ENCODE measurements at places on chromosomes 12 and 14.

GRCh38 chr14:101721111-101721510 is 40.4 kb upstream of the PPP2R5C start:
- no peak for DNase-seq

DNA sequence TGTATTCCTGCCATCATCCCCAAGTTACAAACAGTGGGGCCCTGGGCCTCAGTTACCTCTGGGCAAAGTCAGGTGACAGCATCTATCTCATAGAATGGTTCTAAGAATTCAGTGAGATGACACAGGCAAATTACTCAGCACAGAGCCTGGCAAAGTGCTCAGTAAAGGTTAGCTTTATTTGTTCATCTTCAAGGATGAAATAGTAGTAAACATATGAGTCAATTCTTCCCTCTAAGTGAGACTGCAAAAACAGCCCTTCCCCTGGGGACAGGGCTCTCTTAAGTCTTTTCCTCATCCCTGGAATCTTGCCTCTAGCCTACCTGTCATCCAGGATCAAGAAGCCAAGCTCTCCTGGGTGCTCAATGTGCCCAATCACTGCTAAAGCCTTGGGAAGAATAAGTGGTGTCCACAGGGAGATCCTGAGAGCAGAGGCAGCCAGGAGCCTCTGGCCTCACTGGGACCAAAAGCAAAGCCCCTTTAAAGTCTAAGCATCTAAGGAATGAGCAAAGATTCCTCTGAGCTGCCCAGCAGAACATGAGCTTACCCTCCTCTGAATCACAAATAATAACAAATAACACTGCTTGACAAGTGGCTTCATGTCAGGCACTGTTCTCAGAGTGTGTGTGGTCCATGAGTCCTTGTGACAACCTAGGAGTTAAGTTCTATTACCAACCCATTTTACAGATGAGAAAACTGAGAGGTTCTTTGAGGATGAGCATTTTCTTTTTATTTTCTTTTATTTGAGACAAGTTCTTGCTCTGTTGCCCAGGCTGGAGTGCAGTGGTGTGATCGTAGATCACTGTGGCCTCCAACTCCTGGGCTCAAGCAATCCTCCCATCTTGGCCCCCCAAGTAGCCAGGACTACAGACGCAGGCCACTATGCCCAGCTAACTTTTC is 12.1 kb downstream of the NUAK1 start:
- DNase-seq: no peak

DNA sequence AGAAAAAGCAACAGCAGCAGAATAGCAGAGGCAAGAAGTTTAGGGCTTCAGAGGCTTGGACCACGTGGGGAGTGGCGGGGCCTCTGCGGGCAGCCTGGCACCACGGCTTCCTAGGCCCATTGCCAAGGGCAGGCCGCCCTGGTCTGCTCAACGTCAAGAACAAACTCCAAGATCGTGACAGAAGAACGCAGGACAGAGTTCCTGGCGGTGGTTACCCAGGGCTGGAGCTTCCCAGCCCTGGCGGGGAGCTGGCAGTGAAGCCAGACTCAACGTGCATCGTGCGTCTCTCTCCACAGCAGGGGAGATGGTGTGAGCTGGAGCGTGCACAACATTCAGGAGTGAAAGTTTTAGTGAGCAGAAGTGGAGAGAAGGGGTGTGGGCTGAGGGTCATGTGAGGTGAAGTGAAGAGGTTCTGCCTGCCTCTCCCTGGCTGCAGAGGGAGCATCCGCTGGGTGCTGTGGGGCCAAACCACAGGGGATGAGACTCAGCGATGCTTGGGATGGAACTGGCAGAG is 13.9 kb upstream of the CACNA2D4 start:
- no peak for DNase-seq

DNA sequence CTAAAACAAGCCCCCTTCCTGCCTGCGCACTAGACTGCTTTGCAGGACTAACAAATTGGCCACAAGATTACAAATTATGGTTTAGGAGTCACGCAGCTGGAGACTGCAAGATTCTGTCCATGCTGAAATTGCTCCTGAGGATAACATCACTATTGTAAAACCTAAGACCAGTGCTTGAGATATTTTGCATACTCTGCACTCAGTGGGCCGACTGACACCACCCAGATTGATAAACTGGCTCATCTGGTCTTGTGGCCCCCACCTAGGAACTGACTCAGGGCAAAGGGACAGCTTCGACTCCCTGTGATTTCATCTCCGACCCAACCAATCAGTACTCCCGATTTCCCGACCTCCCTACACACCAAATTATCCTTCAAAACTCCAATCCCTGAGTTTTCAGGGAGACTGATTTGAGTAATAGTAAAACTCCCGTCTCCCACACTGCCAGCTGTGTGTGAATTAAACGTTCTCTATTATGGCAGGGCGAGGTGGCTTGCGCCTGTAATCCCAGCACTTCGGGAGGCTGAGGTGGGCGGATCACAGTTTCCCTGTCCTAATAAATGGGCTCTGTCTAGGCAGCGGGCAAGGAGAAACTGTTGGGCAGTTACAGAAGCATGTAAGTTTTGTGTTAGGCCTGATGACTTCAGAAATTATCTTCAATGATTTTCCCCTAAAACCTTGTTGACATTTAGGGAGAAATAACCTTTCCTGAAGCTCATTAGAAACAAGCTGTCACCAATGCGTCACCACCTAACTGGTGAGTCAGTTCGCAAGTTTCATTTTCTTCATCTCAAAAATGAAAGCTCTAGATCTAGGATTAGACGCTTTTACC is 5.3 kb upstream of the UBC start:
- peak; percentile 70 for DNase-seq

GRCh38 chr12:43098766-43099550 is 453.0 kb downstream of the ADAMTS20 start:
- DNase-seq: no peak

- no peak for DNase-seq
Observed at GRCh38 chr14:29705801-29706200, 221.8 kb downstream of the PRKD1 start.

DNA sequence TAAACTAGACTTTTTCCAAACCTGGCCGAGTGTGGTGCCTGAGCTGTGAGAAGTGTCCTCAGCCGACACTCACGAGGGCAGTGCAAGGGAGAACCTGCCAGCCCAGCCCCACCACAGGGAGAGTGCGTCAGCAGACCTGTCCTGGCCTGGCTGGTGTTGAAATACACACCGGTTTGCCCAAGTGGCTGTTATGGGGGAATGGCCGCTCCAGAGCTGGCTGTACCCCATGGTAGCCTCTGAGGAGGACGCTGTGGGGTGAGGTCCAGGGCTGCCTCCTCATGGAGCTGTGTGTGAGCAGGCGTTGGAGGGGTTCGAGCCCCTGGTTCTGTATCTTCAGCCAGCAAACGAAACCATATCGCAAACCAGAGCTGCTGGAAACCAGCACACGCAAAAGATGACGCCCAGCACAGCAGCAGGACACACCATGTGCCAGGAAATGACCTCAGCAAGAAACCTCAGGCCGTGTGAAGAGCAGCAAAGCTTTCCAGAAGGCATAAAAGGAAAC is 9.4 kb downstream of the ANKRD9 start:
- no peak for DNase-seq

GRCh38 chr12:52352951-52353350 is 14.3 kb downstream of the KRT85 start:
- no peak for DNase-seq

DNA sequence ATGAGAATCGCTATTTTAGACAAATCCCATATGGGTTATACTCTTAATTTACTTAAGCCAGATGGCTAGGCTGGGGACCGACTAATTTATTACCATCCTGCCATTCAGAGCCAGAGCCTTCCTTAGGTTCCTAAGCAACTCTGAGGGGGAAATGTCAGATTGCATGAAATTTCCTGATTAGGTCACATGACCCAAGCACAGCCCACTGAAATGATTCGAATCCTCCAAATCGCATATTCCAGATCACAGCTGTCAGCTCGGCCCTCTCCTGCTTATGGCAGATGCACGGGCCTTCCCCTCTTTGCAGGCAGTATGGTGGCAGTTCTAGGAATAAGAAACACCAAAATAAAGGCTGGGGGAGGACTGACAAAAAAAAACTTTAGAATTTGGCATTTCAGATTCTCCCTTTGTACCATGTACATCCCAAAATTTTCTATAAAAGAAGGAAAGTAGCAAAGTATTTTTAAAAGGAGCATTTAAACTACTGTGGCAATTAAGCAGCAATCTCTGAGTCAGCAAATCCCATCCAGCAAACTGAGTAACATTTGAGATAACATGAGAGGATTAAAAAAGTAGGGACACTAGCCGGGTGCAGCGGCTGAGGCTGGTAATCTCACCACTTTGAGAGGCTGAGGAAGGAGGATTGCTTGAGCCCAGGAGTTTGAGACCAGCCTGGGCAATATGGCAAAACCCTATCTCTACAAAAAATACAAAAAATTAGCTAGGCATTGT is 30.5 kb upstream of the NUDT4 start:
- no peak for DNase-seq

DNA sequence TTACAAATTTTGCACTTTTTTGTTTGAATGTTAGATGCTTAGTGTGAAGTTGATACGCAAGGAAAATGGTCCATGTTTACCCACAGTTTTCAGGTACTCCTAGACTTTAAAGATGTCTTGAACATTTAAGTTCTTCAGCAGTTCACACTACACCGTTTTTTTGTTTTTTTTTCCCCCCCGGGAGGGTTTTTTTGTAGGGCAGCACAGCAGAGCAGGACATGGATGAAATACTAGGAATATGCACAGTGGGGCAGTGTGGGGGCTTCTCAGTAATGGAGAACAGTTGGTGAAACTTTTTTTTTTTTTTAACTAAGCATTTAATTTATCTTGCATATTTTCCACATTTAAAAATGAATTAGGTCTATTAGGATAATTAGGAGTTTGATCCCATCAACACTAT is 4.9 kb downstream of the RAN start:
- no peak for DNase-seq

DNA sequence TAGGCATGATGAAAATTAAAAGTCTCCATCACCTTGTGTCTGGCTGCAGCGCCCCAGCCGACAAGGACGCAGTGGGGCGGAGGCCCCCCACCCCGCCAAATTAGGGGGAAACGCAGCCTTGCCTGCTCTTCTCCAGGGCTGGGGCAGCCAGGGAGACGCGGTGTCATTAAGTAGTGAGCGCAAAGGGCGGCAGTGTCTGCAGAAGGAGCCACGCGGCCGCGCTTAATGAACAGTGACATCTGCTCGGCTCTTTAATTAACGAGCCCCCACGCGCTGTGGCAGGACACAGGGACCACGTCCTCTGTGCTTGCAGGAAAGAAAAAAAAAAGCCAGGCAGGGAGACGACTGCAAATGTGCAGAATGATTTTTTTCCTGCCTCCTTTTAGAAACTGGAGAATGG is 93.4 kb upstream of the NCOR2 start:
- no peak for DNase-seq

DNA sequence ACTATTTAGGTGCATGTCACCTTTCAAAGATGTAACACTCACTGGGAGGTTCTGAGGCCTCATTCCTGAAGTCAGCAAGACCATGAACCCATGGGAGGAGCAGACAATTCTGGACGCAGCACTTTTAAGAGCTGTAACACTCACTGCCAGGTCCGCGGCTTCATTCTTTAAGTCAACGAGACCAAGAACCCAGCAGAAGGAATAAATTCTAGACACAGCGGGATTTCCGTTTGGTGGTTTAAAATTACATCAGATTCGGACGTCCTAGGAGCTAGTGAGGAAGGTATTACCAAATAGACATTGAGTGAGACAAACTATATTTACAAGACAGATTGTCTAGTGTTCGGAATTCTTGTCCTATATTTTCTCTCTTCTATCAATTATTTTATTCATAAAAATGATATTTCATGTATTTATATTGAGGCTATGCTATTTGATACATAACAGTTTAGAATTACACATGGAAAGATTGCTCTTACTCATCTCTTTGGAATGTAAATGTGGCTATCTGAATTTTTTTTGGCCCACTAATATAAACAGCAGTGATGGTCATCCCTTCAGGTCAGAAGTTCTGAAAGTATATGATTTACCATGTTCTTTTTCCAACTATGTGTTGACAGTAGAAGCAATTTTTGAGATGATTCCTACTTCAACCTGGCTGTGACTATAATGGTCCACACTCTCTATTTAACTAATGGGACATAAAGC is 1973.0 kb upstream of the FLRT2 start:
- no peak for DNase-seq

- no peak for DNase-seq
Observed at GRCh38 chr12:51949342-51950030, 2.0 kb upstream of the ACVR1B start.

GRCh38 chr14:92460916-92461579 is 52.5 kb upstream of the RIN3 start:
- DNase-seq: peak; percentile 40

DNA sequence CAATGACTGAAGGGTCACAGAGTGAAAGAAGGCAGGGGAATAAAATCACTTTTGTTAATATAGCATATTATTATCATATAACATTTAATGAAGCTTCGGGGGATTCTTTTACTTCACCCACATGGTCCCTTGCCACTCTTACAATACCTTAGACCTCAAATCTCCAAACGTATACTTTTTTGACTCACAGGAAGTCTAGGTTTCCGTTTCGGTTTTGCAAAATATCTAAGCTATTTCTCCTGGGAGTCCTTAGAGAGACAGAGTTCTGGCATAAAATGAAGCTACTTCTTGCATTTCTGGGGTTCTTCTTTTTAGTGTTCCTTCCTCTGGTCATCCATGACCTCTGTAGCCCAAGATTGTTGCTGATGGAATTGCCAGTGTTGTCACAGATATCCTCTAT is 590.5 kb upstream of the ATP2B1 start:
- DNase-seq: peak; percentile 29

- peak; percentile 48 for DNase-seq
Observed at GRCh38 chr12:47817272-47818006, 2.3 kb downstream of the HDAC7 start.

DNA sequence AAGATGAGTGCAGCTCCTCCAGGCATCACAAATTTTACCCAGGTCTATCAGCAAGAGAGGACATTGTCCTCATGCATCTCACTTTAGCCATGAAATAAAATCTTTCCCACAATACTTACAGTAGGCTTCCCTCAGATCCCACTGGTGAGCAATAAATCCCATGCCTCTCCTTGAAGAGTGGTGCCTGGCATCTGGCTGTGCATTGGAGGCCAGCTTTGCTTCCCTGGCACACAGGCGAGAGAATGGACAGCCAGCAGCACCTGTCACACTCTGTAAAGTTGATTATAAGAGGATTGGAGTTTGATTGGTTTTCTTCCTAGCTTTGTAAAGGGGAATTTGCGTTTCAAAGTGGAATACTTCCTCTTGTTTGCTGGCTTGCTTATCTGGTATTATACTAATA is 1153.9 kb downstream of the AACS start:
- no peak for DNase-seq

DNA sequence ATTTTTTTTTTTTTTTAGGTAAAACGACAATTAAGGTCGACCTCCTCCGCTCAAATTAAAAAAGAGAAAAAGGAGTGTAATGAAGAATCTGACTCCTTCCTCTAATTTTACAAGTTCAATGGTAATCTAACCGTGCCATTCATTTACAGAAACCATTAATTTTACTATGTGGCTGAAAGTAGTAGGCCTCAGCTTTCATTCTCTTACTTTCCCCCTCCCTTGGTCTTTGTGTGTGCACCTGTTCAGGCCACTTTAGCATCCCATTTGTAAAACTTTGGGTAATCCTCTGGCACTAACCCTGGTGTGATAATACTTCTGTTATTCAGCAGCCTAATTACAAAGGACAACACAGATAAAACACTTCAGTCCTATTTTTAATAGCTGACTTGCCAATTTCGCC is 128.1 kb downstream of the ASCL1 start:
- DNase-seq: no peak

- no peak for DNase-seq
Observed at GRCh38 chr12:23950210-23950774, 822 bp upstream of the SOX5 start.
